ENCODE measurements at places on chromosomes 11 and 22. TPM values are rescaled to one million over a fixed set of nuclear protein-coding genes. Genes with fewer than 3 reads are reported as not detected.

SEPTIN3 gene
- total RNA-seq, result 1.2 TPM

ARHGAP20 gene
- 34.6 TPM for total RNA-seq

TNKS1BP1 gene
- 98.7 TPM for total RNA-seq

IRAG1 gene
- total RNA-seq, result 156 TPM

GSC2 gene
- total RNA-seq, result not detected

OSBP gene
- total RNA-seq, result 37.0 TPM

KRTAP5-2 gene
- total RNA-seq, result not detected

TNNT3 gene
- total RNA-seq, result 2.5 TPM

DAGLA gene
- 2.9 TPM for total RNA-seq

Measured in gastroesophageal sphincter (tissue), 4 donors.